ENCODE measurements at places on chromosomes 2 and 18. TPM values are rescaled to one million over a fixed set of nuclear protein-coding genes. Genes with fewer than 3 reads are reported as not detected.

DNA sequence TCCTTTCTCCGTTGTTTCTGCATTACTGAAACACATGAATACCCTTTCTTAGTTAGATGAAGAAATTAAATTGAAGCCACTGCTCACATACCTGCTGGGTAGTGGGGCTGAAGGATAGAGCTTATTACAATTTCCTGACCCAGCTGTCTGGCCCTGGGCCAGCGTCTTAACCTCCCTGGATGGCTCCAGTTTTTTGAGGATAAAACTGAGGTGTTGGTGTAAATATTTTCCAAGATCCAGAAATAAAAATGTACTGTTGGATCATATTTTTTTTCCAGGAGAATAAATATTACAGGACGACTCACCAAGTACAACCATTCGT lies 3.5 kb downstream of the RNF144A start:
- no peak for DNase-seq

DNA sequence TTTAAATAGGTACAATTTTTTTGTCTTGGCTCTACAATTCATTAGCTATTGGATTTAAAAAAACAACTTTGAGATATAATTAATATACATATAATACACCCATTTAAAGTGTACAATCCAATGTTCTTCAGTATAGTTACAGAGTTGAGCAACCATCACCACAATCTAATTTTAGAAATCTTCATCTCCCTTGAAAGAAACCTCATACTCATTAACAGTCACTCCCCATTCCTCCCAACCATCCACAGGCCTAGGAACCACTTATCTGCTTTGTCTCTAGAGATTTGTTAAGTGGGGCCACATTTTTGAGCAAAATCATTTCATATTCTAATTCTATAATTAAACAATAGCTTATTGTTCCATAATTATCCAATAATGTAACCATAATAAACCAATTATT lies 32.6 kb downstream of the MRPL33 start:
- no peak for DNase-seq

DNA sequence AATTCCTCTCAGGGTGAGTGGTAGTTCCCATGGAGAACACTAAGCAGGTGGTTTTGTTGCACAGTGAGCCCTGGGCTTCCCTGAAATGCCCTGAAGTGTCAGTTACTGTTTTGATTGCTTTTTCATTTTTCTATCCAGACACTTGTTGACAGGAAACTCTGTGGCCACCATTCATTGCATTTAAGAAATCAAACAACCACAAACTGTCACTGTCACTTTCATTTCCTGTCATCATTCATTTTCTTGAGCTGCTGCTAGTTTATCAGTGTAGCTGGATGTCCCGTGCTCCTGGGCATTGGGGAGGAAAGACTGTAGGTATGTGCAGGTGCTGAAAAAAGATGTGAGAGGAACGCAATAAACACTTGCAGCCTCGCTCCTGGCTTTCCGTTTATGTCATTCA lies 891.6 kb upstream of the ZEB2 start:
- DNase-seq: peak; percentile 56

Gene OTOS
- polyA plus RNA-seq: 2.4 TPM

Gene UGT1A1
- 0.32 TPM for polyA plus RNA-seq

Measured in thymus (tissue), 14 donors.